HS-5 (cell line): ENCODE measurements at places on chromosomes 13 and 19.

- no peak for DNase-seq
Observed at GRCh38 chr19:3387645-3388589, 21.5 kb downstream of the NFIC start.

DNA sequence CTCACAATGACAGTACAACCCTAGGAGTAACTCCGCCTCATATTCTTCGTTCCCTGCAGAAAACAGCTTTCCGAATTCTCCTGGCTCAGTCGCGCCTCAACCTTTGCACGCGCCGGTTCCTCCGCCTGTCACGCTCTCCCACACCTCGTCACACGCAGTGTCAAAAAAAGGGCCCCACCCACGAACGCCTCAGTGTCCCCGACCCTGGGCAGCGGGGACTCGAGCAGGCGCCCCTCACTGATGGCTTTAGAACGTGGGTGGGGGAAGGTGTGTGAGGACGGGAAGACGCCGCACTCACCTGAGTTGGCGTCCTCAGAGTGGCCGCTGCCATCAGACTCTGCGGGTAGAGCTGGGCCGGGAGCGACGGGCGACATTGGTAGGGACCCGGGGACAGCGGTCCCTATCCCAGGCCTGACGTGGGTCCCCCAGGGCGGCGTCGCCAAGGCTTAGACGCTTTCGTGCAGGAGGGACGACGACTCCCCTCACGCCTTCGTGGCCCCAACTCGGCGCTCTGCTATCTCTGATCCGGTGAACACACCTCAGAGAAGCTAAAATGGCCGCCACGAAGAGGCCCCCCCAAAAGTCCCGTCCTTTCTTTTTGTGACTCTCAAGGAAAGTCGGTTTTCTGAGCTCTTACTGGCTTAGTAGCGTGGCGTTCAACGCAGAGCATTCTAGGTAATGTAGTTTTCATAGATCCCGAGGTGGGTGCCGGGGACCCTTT is at the start of gene ZNF154:
TSS of gene ZNF154 (minus strand) at position 564 of the 721 bp plus-strand sequence. CDS start at position 331, 233 bp downstream.
- DNase-seq = no peak

- no peak for DNase-seq
Observed at GRCh38 chr13:20489185-20489820, 36.4 kb downstream of the CRYL1 start.

- no peak for DNase-seq
Observed at GRCh38 chr19:844546-844971, 3.8 kb downstream of the PRTN3 start.

- DNase-seq = no peak
Observed at GRCh38 chr13:84865783-84866221, 933.4 kb downstream of the SLITRK6 start.

GRCh38 chr19:49423985-49424303 is 703 bp upstream of the PTH2 start:
- DNase-seq = no peak

GRCh38 chr13:110005563-110005962 is 219.2 kb upstream of the IRS2 start:
- DNase-seq = no peak

GRCh38 chr19:46378268-46378667 is 31.4 kb downstream of the PPP5C start:
- DNase-seq = no peak

DNA sequence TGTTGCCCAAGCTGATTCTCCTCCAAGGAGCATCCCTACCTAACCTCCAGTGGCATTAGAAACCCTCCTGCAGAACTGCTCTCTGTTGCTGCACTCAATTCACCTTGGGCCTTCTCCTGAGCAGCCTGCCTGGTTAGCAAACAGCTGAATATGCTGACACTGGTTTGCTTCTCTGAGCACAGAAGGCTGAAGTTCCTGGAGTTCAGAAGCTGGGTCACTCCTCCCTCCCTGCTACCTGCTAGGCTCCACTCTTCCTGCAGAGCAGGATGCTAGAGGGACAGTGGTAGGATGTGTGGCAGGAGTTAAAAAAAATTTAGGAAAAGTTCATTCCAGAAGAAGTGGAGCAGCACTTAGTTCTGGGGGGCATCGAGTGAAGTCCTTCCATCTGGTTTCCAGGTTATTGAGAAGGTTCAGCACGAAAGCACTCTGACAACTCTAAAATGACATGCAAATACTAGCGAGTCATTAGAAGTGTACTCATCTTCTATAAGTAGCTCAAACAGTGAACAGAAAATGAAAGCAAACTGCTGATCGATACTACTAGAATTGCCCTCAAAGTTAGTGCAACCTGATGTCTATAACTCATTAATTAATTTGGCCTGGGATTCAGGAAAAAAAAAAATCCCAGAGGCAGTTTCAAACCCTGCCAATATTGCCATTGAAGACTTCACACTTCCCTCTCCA is 293.7 kb downstream of the POU4F1 start:
- DNase-seq = no peak

DNA sequence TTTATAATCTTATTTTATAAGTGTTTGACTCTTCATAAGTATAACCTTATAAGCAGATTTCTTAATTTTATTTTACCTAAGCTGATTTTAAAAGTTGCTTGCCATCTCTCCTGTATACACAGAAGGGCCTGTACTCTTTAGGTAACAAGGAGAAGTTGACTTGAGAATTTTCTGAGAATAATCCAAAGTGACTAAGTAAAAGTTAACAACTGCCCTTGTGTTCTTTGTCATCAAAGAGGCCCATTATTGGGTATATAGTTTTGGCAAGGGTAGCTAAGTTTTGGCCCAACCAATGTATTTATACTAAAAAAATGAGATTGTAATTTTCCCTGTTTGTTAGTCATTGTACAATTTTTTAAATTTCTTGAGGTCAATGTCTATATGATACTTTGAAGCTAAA is 3.2 kb downstream of the LCP1 start:
- DNase-seq = no peak

- DNase-seq = no peak
Observed at GRCh38 chr13:101308247-101309013, 107.9 kb downstream of the NALCN start.

DNA sequence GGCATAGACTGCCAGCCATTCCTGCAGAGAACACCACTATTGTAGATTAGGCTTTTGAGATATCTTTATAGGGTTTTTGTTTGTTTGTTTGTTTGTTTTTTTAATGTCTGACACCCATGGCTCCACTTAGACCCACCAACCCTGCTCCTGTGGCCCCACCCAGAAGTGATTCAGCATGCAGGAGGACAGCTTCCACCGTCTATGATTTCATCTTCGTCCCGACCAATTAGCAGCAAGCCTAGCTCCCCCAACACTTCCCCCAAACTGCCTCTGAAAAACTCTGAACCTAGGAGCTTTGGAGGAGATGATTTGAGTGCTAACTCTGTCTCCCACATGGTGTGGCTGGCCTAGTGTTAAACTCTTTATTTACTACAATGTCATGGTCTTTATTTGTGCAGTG is 108.3 kb upstream of the RXFP2 start:
- DNase-seq = no peak

DNA sequence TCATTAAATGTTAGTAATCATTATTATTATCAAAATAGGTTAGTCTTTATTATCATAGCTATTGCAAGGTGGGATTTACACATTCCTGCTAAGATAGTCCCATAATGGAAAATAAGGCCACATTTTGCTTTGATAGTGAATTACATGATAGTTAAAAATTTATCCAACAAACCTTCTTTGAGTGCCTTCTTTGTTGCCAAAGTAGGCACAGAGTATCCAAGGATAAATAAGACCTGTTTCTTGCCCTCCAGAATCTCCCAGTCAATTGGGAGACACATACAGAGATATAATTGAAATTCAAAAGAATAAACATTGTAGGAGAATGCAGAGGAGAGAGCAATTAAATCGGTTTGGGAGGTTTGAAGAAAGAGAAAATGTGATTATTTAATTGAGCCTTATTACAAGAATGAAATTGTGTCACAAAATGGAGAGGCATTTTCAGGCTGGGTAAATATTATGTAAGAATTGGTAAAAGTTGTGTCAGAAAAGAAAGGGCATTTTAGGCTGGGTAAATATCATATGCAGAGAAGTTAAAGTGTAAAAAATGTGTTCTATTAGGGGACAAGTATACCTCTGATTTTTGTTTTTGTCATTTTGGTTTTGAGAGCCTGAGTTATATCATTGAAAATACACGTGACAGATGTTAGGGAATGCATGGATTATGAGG is 189.3 kb downstream of the POU4F1 start:
- DNase-seq = no peak

- DNase-seq = no peak
Observed at GRCh38 chr19:30959011-30959410, 390.2 kb downstream of the TSHZ3 start.
